ENCODE measurements at places on chromosomes 1 and 21. TPM values are rescaled to one million over a fixed set of nuclear protein-coding genes. Genes with fewer than 3 reads are reported as not detected.

Gene TSPEAR
- not detected for total RNA-seq

Gene FLAD1
- 51.2 TPM for total RNA-seq

Gene TSTD1
- not detected for total RNA-seq

Gene PRRX1
- total RNA-seq: 2.7 TPM

Gene CAMK1G
- total RNA-seq: not detected

Gene NBPF4
- 0.46 TPM for total RNA-seq

Gene HPCAL4
- 0.03 TPM for total RNA-seq

Gene SPAG17
- not detected for total RNA-seq

Gene FAM177B
- not detected for total RNA-seq

Gene MAB21L3
- total RNA-seq: 2.7 TPM

Gene SLC37A1
- 23.2 TPM for total RNA-seq

Gene PWP2
- 10.1 TPM for total RNA-seq

Gene CELSR2
- total RNA-seq: 1.0 TPM

Gene SYT11
- 7.4 TPM for total RNA-seq

Gene CELA3B
- not detected for total RNA-seq

Gene LCK
- not detected for total RNA-seq

Gene SLC2A5
- not detected for total RNA-seq

Gene CFAP141
- total RNA-seq: not detected

Gene NEGR1
- total RNA-seq: 16.3 TPM

Gene LPAR3
- total RNA-seq: 1.4 TPM

Gene CFHR4
- not detected for total RNA-seq

Gene CYP2J2
- 4.2 TPM for total RNA-seq

Gene PLA2G4A
- 20.7 TPM for total RNA-seq

Gene CD52
- not detected for total RNA-seq

Gene WNT3A
- not detected for total RNA-seq

Gene BRINP2
- total RNA-seq: 0.69 TPM

Gene VN1R5
- total RNA-seq: not detected

Gene CIART
- total RNA-seq: not detected

Gene DUSP12
- 82.8 TPM for total RNA-seq

Gene FNDC5
- total RNA-seq: 2.7 TPM

Gene SYCP1
- not detected for total RNA-seq

Gene FMO5
- total RNA-seq: not detected

Gene OR2G6
- not detected for total RNA-seq

Gene CFHR1
- not detected for total RNA-seq

Gene ERG
- total RNA-seq: 1.8 TPM

Gene SMCP
- total RNA-seq: not detected

Gene CFHR3
- not detected for total RNA-seq

Gene S100A7A
- total RNA-seq: not detected

Gene TAF1A
- 36.3 TPM for total RNA-seq

Gene FUBP1
- total RNA-seq: 104 TPM

Gene PHC2
- total RNA-seq: 101 TPM

Gene PDC
- not detected for total RNA-seq

Gene JAM2
- total RNA-seq: 0.42 TPM

Gene CFHR5
- not detected for total RNA-seq

Gene MCOLN3
- 2.1 TPM for total RNA-seq

Gene TNNI3K
- 0.36 TPM for total RNA-seq

Gene AMY2A
- total RNA-seq: not detected

Gene CLCNKB
- total RNA-seq: 0.11 TPM

Gene CD34
- total RNA-seq: not detected

Gene AVPR1B
- total RNA-seq: not detected

Gene VWA1
- 5.7 TPM for total RNA-seq

Gene RGS4
- total RNA-seq: 68.6 TPM

All from Daoy (cell line).